ENCODE measurements at places on chromosomes 5 and 9.
A peak's percentile ranks its signal among the peaks of the same experiment; 100 is the strongest.

GRCh38 chr9:134680393-134681060 is 38.9 kb downstream of the COL5A1 start:
- no peak for DNase-seq

DNA sequence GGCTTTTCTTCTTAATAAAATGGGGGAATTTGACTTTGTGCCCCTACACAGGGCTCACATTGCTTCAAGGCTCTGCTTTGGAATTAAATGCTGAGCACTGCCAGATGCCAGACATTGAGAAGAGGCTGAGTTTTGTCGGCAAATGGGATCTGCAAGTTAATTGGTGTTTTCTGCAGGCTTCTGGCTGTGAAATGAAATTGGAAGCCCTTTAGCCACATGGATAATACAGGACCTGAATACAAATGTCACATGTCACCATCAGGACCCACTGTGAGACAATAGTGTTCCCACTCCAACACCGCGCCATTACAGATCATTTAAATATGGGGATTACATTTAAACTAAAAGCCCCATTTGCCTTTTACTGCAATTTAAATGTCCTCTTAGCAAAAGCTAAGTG is 164.4 kb downstream of the ZSWIM6 start:
- peak; percentile 51 for DNase-seq

GRCh38 chr9:129932303-129933151 is 97.3 kb downstream of the USP20 start:
- no peak for DNase-seq

DNA sequence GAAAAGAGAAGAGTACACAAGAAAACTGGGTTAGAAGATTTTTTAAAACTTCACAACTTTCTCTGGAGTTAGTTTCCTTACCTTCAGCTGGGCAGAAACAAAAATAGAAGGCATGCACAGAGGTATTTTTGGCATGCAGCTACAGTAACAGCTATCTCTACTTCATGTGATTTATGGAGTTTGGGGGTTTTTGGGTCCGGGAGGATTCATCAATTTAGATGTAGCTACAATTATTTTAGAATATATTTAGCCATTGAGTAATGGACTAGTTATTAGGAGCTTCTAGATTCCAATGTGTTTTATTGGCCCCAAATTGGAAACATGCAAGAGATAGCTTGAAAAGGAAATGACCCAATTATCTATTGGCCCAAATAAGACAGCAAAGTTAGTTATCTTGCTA is 91.6 kb upstream of the TNFAIP8 start:
- DNase-seq = no peak

- DNase-seq = no peak
Observed at GRCh38 chr5:30781643-30782042, 411.8 kb upstream of the CDH6 start.

DNA sequence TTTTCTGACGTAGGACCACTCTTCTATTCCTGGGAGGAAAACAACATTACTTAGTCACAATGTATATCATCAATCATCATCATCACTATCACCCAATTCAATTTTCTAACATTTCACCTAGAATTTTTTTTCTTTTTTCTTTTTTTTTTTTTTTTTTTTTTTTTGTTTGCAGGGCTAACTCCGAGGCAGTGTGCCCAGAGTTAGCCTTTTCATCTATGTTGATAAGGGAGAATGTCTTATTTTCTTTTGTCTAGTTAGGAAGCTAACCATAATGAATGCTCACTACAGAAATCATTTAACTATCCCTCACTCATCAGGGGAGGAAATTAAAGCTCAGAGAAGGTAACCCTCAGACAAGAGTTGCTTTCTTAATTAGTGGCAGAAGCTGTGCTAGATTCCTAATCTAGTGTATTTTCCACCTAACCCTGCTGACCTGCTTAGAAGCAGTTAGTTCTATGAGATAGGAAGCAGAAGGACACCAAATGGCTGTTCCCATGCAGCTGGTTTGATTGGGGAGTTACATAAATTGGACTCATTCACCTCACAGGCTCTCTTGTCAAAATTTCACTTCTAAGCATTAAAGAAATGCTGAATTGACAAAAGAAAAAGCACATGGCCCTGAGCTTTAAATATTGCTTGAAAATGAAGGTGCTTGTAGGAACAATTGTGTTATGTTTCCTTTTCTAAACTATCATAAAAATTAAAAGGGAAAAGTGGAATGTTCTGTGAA is 8.6 kb upstream of the PRRC1 start:
- no peak for DNase-seq

GRCh38 chr9:81477669-81478068 is 211.7 kb downstream of the TLE1 start:
- no peak for DNase-seq

- no peak for DNase-seq
Observed at GRCh38 chr5:176614805-176615478, 5.0 kb upstream of the GPRIN1 start.

- no peak for DNase-seq
Observed at GRCh38 chr9:3578786-3579185, 53.0 kb upstream of the RFX3 start.

- DNase-seq = no peak
Observed at GRCh38 chr9:90787771-90788460, 13.7 kb upstream of the SYK start.

- no peak for DNase-seq
Observed at GRCh38 chr5:58761407-58761806, 178.5 kb downstream of the RAB3C start.

- DNase-seq = no peak
Observed at GRCh38 chr5:114362197-114362976, 517 bp downstream of the KCNN2 start.

DNA sequence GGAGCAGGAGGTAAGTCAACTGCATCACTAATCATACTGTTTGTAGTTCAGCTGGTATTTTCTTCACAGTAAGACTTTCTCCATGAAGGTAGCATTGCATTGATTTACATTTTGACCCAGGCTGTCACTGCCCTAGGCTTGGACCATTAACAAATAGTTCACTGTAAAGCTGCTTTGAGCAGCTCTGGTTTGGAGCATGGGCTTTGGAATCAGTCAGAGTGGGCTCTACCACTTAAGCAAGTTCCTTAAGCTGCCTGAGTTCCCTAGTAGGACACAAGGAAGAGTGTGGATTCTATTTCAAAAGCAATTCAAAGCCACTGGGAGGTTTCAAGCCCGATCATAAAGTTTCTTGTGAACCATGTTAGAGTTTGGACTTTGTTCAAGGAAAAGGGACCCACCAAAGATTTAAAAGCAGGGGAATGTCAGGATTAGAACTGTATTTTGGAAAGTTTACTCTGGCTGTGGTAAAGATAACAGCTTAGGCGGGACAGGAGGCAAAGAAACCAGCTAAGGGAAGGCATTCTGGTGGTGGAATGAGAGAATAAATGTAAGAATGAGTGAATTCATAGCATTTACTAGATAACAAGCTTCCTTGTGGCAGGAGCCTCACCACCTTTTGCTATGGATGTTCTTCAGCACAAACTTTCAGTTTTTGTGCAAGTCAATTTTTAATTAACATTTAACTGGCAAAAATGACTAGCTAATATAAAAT is 12.3 kb upstream of the PANK3 start:
- DNase-seq = no peak

GRCh38 chr5:57824047-57824446 is 341.4 kb upstream of the ACTBL2 start:
- DNase-seq = no peak

DNA sequence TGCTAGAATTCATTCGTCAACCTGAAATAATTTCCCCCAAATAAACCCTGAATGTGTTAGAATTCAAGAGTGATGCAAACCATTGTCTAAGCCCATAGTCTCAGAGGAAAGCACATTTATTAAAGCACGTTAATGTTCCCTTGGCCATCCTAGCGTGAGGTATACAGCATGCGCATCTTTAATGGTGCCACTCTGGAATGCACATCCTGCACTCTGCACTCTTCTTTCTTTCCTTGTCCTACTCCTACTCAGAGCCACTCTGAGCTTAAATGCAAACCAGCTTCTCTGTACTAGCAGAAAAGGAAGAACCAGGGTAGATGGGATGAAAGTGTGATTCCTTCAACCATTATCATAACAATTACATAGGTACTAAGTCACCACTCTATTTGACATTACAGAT is 50.4 kb downstream of the ARL15 start:
- DNase-seq = no peak

DNA sequence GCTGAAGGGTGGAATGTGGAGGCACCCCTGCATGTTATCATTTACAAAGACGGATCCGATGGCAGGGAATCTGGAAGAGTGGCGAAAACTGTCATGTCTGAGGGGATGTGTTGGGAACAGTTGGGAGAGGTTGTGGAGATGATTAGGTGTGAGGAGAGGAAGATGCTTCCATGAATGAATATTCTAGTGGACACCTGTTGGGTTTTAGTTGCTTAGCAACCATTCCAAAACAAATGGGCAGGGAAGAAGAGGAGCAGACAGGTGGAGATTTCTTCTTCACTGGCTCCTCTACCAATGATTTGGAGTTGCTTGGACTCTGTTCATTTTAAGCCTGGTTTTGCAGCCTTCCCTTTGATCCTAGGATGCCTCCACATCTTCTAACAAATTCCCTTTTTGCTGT is 465.3 kb upstream of the CLINT1 start:
- no peak for DNase-seq

GRCh38 chr9:85421641-85422040 is 320.1 kb downstream of the AGTPBP1 start:
- DNase-seq = no peak

DNA sequence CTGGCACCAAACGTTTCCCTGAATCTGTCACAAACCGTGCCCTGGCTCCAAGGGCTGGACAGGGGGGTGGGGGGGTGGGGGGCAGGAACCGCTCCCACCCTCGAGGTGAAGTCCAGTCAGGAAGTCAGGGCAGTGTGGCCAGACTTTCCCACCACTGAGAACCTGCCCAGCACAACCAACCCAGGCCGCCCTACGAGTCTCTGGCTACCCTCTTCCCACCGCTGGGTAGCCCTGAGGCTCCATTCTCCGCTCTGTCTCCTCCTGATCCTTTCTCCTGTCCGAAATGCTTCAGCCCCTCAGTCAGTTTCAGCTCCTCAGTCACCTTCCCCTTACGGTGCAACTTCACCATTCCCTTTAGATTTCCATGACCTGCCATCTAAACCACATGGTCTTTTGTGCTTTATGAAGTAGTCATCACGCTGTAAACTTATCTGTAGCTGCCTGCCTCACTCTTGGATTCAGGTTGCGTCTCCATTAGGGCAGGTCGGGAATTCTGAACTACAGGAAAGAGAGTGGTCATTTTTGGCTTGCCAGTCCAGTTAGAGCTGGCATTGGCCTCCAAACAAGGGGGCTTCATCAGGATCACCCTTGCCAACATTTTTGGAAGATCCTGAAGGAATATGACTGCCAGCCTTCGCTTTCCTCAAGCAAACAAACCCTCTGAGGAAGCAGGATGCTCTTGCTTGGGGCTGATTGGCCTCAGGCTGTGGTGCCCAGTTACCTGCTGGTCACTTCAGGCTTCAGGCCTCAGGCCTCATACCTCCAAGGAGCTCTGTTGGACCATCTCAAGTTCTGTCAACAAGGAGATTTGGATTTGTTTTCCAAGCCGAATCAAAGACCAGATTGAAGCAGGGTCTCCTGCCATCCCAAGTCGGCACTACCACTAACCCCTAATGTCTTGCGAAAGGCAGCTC is 794 bp upstream of the DCAF12 start:
- no peak for DNase-seq

- DNase-seq = no peak
Observed at GRCh38 chr5:146340260-146341081, 1.8 kb downstream of the POU4F3 start.

GRCh38 chr5:175895215-175895614 is 23.8 kb downstream of the CPLX2 start:
- DNase-seq = no peak

Measured in NCI-H2081 treated with DMSO at 0.1 percent for 48 hours (cell line).